ENCODE measurements at places on chromosomes 4 and X.

GRCh38 chr4:149823769-149824221, 8.2 kb upstream of the IQCM start:
- no peak for DNase-seq

DNA sequence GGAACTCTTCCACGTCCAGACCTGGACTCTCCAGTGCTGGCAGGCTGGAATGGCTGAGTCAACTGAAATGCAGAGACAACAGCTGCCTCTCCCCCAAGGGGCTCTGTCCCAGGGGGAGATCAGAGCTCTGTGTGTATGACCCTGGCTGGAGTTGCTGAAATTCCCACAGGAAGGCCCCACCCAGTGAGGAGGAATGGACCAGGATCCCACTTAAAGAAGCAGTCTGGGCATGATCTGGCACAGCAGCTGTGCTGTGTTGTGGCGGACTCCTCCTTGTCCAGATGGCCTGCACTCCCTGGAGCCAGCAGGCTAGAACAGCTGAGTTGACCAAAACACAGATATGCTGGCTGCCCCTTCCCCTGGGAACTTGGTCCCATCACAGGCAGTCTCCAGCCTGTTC, 25.4 kb downstream of the C4orf17 start:
- no peak for DNase-seq

- no peak for DNase-seq
These were observed 98.4 kb upstream of the ACSL4 start for GRCh38 chrX:109831326-109831985.

- DNase-seq: no peak
These were observed 703 bp downstream of the KCNIP4 start for GRCh38 chr4:21947791-21948346.

- no peak for DNase-seq
These were observed 6.1 kb upstream of the SMS start for GRCh38 chrX:21934414-21934813.

GRCh38 chr4:15423285-15423711, 4.5 kb upstream of the C1QTNF7 start:
- DNase-seq: no peak

- DNase-seq: no peak
These were observed 4.5 kb upstream of the ZNF732 start for GRCh38 chr4:309807-310206.

- DNase-seq: no peak
These were observed 74.3 kb downstream of the DCHS2 start for GRCh38 chr4:154417373-154417673.
